Stimulated activated CD8-positive, alpha-beta memory T cell treated with anti-CD3 and anti-CD28 coated beads, Interleukin-7, amount 100 ng/mL, for 24 hours (primary cell): ENCODE measurements at places on chromosomes 1 and 21.

DNA sequence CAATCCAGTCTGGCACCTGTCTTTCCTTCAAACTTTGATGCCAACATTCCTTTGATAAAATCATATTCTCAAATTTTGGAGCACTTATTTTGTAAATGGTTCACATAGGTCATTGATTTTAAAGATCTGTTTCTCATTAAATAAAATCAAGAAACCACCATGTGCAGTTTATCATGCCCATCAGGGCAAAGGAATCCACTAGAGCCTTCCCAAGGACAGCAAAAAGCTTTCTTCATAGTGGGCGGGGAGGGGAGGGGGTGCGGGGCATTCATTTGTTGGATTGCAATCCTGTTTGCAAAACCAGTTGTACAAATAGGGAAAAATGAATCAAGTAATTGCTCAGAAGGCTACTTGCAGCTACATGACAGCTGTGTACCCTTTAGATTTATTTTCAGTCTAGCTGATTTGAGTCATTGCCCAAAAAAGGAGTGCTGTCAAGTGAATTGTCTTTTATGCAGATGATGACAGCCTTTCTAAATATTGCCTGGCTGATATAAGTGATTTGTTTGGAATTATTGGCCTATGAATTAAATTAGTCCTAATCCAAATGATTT lies 23.0 kb downstream of the LRRC8B start:
- no peak for DNase-seq

DNA sequence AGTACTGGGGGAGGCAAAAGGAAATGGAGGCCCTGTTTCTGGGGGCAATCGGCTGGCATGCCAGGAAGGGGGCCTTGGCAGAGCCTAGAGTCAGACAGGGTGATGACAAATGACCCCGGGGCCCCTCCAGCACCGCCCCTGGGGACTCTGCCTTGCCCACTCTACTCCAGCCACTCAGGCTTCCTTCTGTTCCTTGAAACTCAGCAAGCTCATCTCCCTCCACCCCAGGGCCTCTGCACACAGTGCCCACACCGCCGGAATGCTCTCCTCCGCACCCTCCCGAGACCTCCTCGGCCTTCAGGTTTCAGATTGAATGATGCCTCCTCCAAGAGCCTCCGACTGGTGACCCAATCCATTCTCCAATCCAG lies 122.5 kb upstream of the ZBTB40 start:
- DNase-seq: no peak

DNA sequence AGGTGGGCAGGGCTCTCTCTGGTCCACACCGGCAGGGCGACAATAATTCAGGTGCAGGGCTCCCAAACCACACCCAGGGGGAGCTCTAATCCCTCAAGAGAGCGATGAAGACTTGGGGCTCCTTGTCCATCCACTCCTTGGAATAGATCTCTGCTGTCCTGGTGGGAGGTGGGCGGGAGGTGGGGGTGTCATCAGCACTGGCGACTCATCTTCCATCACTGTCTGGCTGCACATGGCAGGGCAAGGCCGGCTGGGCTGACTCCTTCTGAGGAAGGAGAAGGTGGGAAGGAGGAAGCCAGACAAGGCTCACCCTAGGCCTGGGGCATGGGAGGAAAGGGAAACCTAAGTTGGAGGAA lies 29.3 kb downstream of the TNNT2 start:
- no peak for DNase-seq

- no peak for DNase-seq
Measured at GRCh38 chr21:45607021-45607908, 36.3 kb upstream of the PCBP3 start.

DNA sequence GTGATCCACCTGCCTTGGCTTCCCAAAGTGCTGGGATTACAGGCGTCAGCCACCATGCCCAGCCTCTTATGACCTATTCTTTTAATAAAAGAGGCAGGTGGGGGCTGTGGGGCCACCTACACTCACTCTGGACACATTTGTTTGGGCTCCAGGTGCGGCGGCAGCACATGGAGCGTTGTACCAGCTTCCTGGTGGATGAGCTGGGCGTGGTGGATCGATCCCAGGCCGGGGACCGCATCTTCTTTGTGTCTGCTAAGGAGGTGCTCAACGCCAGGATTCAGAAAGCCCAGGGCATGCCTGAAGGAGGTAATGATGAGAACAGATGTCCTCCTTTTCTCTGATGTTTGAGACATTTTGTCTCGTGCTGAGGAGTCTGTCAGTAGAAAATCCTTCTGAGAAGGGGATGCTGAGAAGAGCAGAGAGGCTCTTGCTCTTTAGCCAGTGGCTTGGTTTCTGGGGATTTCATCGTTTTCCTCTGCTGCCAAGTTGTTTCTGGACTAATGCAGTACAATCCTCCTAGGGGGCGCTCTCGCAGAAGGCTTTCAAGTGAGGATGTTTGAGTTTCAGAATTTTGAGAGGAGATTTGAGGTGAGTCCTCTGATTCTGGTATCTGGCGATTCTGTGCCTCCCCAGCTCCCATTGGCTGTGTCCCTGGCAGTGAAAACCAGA lies 17.9 kb upstream of the MIIP start:
- no peak for DNase-seq

DNA sequence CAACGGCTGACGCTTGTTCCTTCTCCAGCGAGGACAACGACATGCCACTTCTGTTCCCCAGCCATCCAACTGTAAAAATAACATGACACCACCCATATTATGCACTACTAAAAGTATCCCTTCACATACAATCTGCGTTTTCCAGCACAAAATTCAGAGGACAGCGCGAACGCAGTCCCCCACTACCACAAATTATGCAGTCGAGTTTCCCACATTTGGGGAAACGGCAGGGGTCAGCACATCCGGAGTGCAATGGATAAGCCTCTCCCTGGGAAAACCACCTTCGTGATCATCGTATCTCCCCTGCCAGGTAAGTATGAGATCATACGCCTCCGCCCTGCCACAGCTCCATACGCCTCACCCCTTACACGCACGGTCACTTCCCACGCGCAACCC lies 120.9 kb downstream of the PPIAL4G start:
- no peak for DNase-seq
